RWPE1 (cell line): ENCODE measurements at places on chromosomes 11 and 22.

- DNase-seq = no peak
Measured at GRCh38 chr22:39414886-39415285, 15.3 kb downstream of the TAB1 start.

DNA sequence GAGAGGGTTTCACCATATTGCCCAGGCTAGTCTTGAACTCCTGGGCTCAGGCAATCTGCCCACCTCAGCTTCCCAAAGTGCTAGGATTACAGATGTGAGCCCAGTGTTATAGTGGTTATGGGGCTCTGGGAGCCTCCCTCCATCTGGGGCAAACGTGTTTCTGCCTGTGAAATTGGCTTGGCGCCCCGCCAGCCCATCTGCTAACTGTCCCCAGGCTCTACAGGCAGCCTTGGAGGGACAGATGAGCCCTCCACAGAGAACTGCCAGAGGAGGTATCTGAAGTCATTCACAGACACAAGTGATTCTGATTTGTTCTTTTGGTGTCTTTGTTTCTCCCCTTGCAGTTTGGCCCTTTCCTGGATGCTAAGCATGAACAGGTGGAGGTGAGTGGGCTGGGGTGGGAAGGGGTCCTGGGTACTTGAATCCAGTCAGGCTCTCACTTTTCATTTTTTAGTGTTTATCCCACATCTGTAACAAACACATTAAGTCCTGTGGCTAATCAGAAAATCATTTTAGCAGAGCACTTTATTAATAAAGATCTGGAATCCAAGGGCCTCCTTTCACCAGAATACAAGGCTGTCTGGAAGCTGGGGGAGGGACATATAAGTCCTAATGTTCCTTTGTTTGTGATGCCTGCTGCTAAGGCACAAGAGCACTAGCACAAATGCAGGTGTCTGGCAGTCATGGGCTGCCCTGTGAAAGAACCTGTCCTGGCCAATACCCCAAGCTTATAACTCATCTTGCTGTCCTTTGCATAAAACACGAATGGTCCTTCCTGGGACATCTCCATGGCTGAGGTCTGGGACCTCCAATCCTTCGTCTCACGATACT is 25.7 kb upstream of the CDC42EP2 start:
- DNase-seq = no peak

- DNase-seq = no peak
Measured at GRCh38 chr11:113417428-113417827, 29.8 kb downstream of the ANKK1 start.

DNA sequence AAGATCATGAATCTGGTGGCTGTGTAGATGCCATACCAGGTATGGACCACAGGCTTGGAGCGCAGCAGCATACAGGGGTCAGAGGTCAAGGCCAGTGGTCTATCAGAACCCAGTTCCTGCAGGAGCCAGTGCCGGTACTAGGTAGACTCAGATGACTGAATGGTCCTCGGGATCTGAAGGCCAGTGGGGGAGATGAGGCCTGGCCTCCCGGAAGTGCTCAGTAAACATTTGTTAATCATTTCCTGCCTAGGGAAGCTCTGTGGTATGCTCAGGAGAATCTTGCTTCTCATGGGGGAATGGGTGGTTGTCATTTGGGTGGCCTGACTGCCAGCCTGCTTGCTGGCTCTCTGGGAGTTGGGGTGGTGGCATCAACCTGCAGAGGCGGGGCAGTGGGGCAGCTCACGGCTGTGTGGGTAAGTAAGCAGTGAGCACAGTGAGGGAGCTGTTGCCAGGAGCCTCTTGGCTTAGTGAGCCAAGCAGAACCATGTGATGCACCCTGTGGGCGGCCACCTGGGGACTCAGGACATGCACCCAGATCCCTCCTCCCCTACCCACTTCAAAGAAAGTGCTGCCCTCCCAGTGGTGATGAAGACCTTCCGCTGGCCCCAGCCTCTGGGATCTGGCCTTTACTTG is 33.0 kb downstream of the PTPRJ start:
- no peak for DNase-seq

- no peak for DNase-seq
Measured at GRCh38 chr22:23829845-23830372, 8.9 kb downstream of the DERL3 start.
